ENCODE measurements at places on chromosomes 1 and 21.
A peak's percentile ranks its signal among the peaks of the same experiment; 100 is the strongest.

DNA sequence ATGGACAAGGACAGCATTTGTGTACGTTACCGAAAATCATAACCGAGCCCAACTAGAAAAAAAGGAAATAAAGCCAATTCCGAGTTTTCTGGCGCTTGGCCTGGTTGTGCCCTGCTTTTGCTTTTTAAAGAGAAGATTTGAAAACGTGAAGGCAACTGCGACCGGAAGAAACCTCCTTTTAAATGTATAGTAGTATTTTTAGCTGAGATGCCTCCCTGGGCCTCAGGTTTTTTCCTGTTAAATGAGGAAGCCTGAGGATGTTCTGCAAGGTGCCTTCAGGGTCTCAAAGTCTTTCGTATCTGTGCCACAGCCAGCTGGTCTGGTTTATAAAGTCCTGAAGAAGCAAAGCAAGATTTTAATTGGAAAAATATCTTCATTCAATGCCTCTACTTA is 371 bp upstream of the ODF2L start:
- no peak for DNase-seq

GRCh38 chr21:33149181-33149580 is 79.2 kb downstream of the OLIG1 start:
- DNase-seq = no peak

DNA sequence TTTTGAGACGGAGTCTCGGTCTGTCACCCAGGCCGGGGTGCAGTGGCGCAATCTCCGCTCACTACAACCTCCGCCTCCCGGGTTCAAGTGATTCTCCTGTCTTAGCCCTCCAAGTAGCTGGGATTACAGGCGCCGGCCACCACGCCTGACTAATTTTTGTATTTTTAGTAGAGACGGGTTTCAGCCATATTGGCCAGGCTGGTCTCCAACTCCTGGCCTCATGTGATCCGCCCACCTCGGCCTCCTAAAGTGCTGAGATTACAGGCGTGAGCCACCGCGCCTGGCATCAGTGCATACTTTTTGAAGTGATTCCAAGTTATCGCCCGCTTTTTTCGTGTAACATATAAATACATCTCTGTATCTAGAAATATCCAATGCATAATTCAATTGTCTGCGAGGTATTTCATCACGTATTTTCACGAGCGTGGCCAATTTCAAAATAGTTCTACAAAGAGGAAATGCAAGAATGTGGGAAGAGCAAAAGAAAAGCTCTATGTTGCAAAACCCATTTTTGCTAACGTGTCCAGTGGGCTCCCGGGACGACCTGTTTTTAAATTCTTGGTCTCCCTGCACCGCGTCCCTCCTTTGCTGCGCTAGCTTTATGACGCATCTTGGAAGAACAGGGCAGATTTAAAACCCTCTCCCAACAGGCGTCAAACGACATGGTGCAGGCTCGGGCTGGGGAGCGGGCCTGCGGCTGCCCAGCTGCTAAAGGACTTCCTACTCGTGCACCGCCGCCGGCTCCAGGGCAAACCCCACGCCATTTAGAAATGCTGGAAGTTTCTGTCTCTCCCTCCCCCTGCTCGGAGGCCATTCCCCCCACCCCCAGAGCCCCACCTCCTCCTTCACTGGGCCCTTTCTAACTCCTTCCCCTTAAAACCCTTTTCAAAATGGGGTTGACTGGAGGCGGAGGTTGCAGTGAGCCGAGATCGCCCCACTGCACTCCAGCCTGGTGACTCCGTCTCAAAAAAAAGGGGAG is 923 bp upstream of the IFNGR2 start:
- DNase-seq = peak; percentile 41

GRCh38 chr1:151132335-151133017 is 14.0 kb downstream of the SEMA6C start:
- no peak for DNase-seq

- DNase-seq = no peak
Measured at GRCh38 chr1:47399846-47400155, 16.3 kb upstream of the FOXE3 start.

- no peak for DNase-seq
Measured at GRCh38 chr1:6581561-6582305, 1.9 kb downstream of the ZBTB48 start.

GRCh38 chr1:112542206-112542973 is 33.6 kb downstream of the WNT2B start:
- DNase-seq = no peak

- no peak for DNase-seq
Measured at GRCh38 chr1:192807211-192808162, 1.4 kb upstream of the RGS2 start.

DNA sequence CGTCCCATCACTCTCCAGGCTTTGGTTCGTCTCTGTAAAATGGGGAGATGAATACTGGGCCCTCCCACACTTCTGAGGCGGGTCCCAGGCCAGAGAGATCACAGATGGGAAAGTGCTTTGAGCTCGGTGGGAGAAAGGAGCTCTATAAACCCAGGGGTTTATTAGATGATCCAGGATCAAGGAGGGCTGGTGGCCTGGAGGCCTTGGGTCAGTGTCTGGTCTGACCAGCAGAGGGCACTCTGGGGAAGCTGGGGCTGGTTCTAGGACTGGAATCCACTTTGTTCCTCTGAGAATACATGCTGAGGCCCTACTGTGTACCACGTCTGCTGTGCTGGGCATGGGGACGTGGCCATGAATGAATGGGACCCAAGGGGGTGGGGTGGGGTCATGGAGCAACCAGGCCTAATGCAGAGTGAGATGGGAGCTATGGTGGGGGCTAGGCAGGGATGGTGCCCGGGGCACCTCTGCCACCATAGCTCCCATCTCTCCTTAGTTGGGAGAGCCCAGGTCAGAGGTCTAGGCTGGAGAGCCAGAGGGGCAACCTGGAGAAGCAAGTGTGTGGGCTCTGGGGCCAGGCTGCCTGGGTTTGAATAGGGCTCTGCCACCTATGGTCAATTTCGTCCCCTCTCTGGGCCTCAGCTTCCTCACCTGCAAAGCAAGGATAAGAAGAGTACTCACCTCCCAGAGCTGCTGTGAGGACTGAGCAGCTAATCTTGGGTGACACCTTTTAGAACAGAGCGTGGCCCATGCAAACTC is 9.0 kb upstream of the FAM131C start:
- peak; percentile 37 for DNase-seq

DNA sequence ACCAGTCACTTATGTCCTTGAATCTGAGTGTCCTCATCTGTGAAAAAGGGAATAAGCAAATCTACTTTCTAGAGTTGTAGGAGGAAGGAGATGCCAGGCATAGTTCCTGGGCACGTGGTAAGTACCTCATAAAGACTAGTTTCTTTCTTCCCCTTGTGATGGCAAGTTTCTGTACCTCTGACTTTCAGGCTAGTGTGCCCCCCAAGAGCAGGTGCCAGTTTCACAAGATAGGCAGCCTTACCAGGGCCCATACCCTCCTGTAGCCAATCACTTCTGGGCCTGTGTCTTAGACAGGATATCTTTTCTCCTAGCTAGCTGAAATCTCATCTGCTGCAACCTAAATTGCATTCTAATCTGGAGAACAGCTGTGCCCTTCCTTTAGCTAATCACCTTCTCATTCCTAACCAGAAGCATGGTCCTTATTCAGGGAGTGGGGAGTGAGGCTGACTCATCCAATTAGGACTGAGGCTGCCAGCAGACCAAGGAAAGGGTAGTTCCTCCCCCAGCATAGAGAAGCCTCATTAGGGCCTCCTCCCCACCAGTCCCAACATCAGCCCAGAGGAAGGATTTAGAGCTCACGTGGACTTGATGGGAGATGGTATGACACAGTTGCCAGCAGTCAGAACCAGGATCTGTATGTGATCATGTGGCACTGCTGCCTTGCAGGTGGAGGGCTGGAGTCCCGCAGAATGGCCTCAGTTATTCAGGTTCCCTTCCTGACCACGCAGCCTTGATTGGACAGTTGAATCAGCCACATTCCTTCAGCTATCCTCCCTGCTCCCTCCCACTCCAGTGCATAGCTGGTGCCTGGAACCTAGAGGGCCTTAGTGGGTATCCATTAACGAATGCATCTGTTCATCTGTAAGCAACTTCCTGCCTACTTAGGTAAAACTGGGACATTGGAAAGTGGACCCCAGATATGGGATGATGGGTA is 7.9 kb downstream of the KLHDC8A start:
- DNase-seq = no peak

DNA sequence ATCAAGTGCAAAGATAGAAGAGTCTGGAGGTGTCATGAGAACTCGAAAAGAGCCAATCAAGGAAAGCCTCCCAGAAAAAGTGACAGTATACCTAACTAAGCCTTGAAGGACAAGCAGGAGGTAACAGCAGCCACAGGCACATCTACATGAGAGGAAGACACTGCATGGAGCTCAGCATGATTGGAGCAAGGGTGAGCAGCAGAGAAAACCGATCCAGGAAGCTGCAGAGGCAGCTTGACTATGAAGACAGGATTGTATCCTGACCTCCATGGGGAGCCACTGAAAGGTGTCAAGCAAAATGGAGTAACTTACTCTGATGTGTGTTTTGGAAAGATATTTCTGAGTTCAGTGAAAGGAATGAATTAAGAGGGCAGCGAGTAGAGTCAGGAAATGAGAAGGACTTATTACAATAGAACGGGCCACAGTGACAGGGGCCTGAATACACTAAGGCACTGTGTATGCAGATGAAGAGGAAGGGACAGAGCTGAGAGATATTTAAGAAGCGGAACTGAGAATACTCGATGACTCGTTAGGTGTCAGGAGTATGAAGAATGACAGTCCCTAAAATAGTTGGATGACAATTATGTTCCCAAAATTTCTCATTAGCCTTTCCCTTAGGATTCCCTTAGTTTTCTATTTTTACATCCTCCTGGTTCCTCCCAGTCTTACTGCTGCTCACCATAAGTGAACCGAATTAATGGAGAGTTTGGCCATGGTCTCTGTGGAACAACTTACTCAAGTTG is 139.3 kb upstream of the NFIA start:
- no peak for DNase-seq

- no peak for DNase-seq
Measured at GRCh38 chr1:85454214-85454613, 10.7 kb downstream of the DDAH1 start.

- DNase-seq = no peak
Measured at GRCh38 chr1:84303314-84303830, 1.9 kb downstream of the SAMD13 start.

DNA sequence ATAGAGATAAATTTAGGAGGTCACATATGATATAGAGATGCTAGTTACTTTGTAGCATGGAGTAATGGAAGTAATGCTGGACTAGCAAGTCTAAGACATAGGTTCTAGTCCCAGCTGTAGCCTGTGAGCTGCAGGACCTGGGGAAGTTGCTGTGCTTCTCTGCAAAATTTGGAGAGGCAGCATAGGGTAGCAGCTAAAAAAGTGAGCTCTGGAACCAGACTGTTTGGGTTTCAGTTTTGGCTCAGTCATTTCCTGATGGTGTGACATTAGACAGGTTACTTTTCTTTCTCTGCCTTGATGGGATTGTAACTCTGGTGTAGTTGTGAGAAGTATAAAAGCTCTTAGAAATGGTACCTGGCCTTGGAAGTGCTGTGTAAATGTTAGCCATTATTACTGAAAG is 3.3 kb downstream of the METTL13 start:
- DNase-seq = no peak

DNA sequence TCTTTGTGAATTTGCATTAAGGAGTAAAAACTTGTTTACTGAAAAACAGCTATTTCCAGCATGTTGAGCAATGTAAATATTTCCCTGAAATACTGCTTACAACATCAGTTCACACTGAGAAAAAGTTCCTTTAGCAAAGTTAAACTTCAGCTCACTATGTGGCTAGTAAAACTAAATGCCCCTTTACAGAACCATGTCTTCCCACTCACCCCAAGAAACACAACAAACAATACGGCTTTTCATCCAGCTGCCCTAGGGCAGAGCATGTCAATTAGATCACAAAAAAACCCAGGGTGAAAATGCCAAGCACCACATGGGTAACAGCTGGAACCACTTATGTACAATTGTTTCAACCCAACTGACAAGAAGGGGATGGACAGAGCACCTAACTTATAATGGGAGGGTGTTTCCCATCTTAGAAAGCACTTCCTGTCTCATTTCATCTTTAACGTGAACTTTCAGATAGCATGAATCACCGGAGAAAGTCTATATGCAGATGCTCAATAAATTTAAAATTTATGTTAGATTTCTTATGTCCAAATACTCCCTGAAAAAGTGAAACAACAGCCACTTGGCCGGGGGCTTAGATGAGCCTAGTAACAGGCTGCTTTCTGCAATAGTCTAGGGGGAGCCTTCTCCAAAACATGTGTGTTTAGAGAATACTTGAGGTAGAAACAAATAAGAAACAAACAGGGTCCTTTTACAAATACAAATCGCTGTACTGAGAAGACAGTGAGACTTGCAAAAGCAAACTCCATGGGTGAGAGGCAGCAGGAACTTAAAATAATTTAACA is 6.6 kb downstream of the NID1 start:
- no peak for DNase-seq

GRCh38 chr1:227785805-227786671 is 29.4 kb upstream of the PRSS38 start:
- DNase-seq = no peak

DNA sequence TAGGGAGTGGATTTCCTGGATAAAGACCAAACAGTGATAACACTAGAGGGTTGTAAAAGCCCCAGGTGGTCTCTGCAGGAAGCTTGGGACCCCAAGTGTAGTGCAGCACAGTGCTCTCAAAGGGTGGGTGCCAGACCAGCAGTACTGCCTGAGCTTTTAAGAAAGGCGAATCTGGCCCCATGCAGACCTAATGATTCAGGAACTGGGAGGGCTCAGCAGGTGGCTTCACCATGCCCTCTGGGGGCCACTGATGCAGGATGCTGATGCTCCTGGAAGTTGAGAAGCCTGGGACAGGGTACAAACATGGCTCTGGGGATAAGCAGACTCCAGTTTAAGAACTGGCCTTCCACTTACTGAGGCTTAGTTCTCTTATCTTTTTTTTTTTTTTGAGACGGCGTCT is 29.1 kb upstream of the NEK2 start:
- no peak for DNase-seq

DNA sequence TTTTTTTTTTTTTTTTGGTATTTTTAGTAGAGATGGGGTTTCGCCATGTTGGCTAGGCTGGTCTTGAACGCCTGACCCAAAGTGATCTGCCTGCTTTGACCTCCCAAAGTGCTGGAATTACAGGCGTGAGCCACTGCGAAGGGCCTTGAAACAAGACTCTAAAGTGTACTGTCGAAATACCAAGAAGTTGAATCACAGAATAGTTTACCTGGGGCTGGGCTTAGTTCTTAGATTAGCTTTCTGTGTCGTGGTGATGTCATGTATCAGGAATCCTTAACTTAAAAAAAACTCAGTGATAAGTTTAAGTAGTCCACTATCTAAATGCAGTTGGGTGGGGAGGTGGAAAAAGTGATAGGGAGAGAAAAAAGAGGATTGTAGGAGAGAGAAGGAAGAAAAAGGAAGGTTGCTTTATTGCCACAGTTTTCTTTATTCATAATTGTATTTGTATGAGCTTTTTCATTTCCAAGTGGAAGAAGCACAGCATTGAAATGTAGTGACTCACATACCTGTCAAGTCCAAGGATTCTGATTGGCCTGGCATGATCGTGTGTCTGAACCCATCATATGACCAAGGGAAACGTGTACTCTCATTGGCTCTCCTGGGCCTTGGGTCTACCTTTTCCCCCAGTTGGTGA is 13.4 kb downstream of the ITSN1 start:
- DNase-seq = no peak

- DNase-seq = no peak
Measured at GRCh38 chr1:95380909-95381308, 146.9 kb downstream of the RWDD3 start.
